GM23248 (cell line): ENCODE measurements at places on chromosomes 4 and X. TPM values are rescaled to one million over a fixed set of nuclear protein-coding genes. Genes with fewer than 3 reads are reported as not detected.

DNA sequence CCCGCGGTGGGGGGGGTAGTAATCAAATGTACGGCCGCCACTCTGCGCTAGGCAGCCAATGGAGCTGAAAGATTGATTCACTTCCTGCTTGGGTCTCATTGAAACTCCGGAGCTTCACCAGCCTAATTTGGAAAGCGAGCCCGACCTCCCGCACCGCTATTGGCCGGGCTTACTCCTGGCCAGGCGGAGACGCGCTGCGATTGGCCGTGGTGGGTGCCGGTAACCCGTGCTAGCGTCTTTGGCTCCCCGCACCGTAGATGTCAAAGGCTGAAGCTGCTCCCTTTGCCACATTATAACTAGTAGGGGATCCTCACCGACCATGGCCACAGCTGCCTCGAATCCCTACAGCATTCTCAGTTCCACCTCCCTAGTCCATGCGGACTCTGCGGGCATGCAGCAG is at the start of gene POU3F4:
TSS of gene POU3F4 (plus strand) at position 285 of the 400 bp plus-strand sequence. CDS start at position 320, 35 bp downstream.
- DNase-seq, result peak; percentile 4
- H3K36me3 ChIP-seq, result no peaks in the 10 kb centered on the region
- H3K27me3 ChIP-seq, result peaks cover 10% of the 10 kb centered on the region; the same call in 1 of the 2 replicates
- H3K27ac ChIP-seq, result no peak within 1 kb of the TSS

- H3K36me3 ChIP-seq, result no peaks in the 10 kb centered on the region
- no peak overlapping the region for H3K27ac ChIP-seq
- no peak for DNase-seq
- H3K4me1 ChIP-seq, result no peaks in the 10 kb centered on the region
- no peak overlapping the region for H3K4me3 ChIP-seq
- H3K27me3 ChIP-seq, result no peaks in the 10 kb centered on the region
These were observed 226.7 kb upstream of the NOCT start for GRCh38 chr4:138788857-138789256.

DNA sequence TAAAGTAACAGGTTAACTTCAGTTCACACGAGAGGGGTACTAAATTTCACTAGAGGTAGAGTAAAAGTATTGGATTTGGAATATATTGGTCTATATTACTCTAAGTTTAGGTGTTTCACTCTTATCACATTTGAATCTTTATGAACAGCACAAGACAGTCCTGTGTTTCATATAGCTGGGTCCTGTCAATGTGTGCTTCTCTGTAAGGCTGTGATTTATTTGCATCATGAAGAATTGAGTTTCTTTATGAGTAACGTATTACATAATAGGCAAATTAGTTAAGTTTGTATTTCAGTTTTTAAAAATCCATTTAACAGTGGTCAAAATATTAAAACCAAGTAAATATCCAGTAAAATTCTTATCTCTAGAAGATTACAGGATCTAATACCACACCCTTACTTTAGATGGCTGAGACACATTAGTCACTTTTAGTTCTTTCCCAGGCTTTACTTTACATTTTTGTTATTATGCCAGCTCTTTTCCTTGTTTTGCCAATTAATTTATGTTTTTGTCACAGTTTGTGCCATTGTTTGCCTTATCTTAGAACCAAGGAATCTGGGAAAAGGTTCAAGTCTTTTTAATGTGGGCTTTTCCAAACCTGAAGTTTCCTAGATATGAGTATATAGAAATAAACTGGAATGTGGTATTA is 32.1 kb downstream of the NUDT6 start:
- DNase-seq, result no peak
- H3K27ac ChIP-seq, result peak overlapping the region; percentile 41
- H3K27me3 ChIP-seq, result no peaks in the 10 kb centered on the region
- H3K4me1 ChIP-seq, result peaks cover 63% of the 10 kb centered on the region

- H3K4me3 ChIP-seq, result no peak overlapping the region
- no peaks in the 10 kb centered on the region for H3K36me3 ChIP-seq
- no peak for DNase-seq
- no peak overlapping the region for H3K27ac ChIP-seq
These were observed 95.2 kb downstream of the DCLK2 start for GRCh38 chr4:150173432-150173861.

- H3K4me1 ChIP-seq, result no peaks in the 10 kb centered on the region
- H3K27ac ChIP-seq, result no peak overlapping the region
- no peak overlapping the region for H3K4me3 ChIP-seq
- DNase-seq, result no peak
- no peaks in the 10 kb centered on the region for H3K27me3 ChIP-seq
These were observed 15.5 kb downstream of the PAGE4 start for GRCh38 chrX:49844611-49845010.

DNA sequence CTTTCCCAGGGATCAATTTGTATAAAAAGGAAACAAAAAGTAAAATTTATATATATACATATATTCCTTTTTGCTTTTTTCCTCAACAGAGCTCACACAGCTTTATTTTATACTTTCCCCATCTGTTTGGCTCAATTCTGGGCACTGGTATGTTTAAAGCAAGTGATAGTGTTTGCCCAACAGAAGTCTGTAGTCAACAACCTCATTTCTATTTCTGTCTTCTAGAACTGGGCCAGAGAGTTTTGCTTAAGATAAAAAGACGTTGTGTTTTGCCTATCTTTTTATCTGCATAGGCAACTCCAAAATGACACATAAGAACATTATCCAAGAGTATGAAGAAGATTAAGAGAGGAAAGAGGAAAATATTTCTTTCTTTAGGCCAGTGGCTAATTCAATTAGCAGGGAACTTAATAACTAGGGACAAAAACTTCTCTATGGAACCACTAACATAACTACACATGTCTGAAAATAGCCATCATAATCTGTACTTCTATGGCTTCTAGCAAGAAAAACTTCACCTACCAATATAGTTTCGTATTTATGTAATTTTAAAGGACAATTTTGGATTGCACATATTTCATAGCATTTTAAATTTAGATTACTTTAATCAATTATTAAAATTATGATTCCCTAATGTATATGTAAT is 1300.5 kb downstream of the ARAP2 start:
- H3K36me3 ChIP-seq, result no peaks in the 10 kb centered on the region
- no peak for DNase-seq
- H3K4me3 ChIP-seq, result no peak overlapping the region
- H3K4me1 ChIP-seq, result no peaks in the 10 kb centered on the region
- H3K27me3 ChIP-seq, result no peaks in the 10 kb centered on the region

GRCh38 chr4:66572949-66573348 is 902.7 kb upstream of the EPHA5 start:
- DNase-seq, result peak; percentile 0
- H3K36me3 ChIP-seq, result no peaks in the 10 kb centered on the region
- no peaks in the 10 kb centered on the region for H3K27me3 ChIP-seq

DNA sequence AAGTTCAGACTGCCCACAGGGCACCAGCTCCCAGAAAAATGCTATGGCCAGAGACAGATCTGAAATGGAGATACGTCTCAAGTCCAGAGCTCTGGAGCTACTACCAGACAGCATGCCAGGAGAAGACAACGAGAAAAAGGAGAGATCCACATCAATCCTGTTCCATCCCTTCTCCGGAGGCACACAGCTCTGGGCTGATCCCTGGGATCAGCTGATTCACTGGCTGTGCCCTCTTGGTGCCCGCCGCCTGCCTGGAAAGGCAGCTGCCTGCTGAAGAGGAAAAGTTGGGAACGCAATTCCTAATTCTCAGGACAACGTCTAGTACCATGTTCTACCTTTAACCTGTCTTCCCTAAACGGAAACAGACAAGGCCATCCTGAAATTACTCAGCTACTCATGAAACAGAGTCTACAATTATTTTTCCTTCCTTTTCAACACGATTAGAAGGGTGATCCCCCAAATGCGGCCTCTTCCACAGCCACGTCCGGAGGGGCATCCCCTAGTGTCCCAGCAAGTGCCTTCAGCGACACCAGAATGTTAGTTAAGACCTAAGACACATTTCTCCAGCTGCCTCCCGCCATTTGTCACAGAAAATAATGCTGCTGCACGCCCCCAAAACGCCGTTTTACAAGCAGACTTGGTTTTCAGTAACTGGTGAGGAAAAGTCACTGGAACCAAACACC is 2.4 kb downstream of the ZFYVE28 start:
- peaks cover 19% of the 10 kb centered on the region for H3K27me3 ChIP-seq
- no peak overlapping the region for H3K27ac ChIP-seq
- peaks cover 19% of the 10 kb centered on the region for H3K4me1 ChIP-seq

GRCh38 chr4:104010722-104011121 is 290.9 kb upstream of the TACR3 start:
- H3K27me3 ChIP-seq, result no peaks in the 10 kb centered on the region
- no peaks in the 10 kb centered on the region for H3K36me3 ChIP-seq
- no peak overlapping the region for H3K27ac ChIP-seq
- H3K4me1 ChIP-seq, result no peaks in the 10 kb centered on the region
- no peak overlapping the region for H3K4me3 ChIP-seq

DNA sequence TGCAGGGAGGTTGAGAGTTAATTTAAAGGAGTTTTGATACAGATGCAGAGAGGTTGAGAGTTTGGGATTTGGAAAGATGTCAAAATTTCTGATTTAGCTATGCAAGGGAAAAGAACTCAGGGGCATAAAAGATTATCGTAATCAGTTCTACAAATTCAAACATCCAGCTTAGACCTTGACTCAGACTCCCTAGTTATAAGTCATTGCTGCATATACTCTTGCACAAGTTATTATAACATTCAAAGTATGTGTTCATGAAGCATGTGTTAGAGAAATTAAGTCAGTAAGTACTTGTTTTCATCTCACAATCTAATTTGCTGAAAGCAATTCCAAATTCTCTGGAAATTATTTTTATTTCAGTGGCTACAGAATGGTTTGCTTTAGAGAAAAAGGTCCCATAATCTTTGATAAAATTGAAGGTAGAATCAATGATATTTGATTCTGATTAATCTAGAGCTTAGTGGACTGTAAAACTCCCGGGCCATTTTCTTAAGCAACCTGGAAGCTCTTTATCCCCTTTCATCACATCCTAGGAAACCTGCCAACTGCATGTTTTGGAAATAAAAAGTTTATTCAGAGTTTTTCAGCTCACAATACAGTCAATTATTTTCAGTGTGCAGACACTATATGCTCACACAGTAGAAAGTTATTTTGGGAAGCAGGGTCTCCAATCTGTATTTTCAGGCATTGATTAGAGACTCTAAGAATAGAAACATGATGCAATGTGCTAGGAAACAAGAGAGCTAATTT is 132.9 kb upstream of the SPANXC start:
- H3K36me3 ChIP-seq, result no peaks in the 10 kb centered on the region
- no peak for DNase-seq
- H3K4me1 ChIP-seq, result no peaks in the 10 kb centered on the region
- no peaks in the 10 kb centered on the region for H3K27me3 ChIP-seq

- no peaks in the 10 kb centered on the region for H3K27me3 ChIP-seq
- H3K27ac ChIP-seq, result no peak overlapping the region
- H3K36me3 ChIP-seq, result no peaks in the 10 kb centered on the region
- peaks cover 5% of the 10 kb centered on the region; the same call in 1 of the 2 replicates for H3K4me1 ChIP-seq
- DNase-seq, result peak; percentile 61
These were observed 5.3 kb upstream of the IDS start for GRCh38 chrX:149510386-149510785.

- H3K36me3 ChIP-seq, result peaks cover 16% of the 10 kb centered on the region
- peaks cover 23% of the 10 kb centered on the region for H3K4me1 ChIP-seq
- peak; percentile 80 for DNase-seq
- peak within 1 kb of the TSS; percentile 93 for H3K4me3 ChIP-seq
These were observed at the start of gene NDUFC1 for GRCh38 chr4:139301821-139302611. Gene NDUFC1 (minus strand): TSS chr4:139302477. CDS start chr4:139295798, 6,679 bp downstream.

DNA sequence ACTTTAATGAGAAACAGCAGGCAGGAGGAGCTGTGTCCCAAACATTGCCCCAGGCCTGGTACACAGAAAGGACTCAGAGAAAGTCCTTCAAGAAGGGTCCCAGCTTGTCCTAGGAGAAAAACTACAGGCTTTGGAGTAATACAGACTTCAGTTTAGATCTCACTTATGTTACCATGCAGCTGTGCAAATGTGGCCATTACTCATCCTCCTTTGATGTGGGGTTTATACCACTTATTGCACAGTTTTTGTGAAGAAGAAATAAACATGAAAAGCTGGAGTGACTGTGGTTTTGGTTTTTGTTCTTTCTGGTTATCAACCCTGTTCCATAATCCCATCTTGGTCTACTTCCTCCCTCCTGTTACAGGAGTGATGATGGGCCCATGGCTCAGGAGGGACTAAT is 8.1 kb upstream of the CYTL1 start:
- H3K4me3 ChIP-seq, result no peak overlapping the region
- no peaks in the 10 kb centered on the region for H3K4me1 ChIP-seq
- no peak overlapping the region for H3K27ac ChIP-seq
- DNase-seq, result no peak

- no peak overlapping the region for H3K27ac ChIP-seq
- H3K27me3 ChIP-seq, result no peaks in the 10 kb centered on the region
- no peaks in the 10 kb centered on the region for H3K4me1 ChIP-seq
- H3K4me3 ChIP-seq, result no peak overlapping the region
- DNase-seq, result no peak
- no peaks in the 10 kb centered on the region for H3K36me3 ChIP-seq
These were observed 42.9 kb upstream of the TMPRSS11B start for GRCh38 chr4:68288393-68288740.

GRCh38 chr4:156169011-156169410 is 215.3 kb upstream of the CTSO start:
- peak overlapping the region; percentile 57 for H3K27ac ChIP-seq
- DNase-seq, result peak; percentile 90
- peaks cover 16% of the 10 kb centered on the region for H3K4me1 ChIP-seq
- no peak overlapping the region for H3K4me3 ChIP-seq
- H3K27me3 ChIP-seq, result no peaks in the 10 kb centered on the region

- H3K27ac ChIP-seq, result no peak overlapping the region
- no peak for DNase-seq
- H3K36me3 ChIP-seq, result no peaks in the 10 kb centered on the region
- no peak overlapping the region for H3K4me3 ChIP-seq
- H3K27me3 ChIP-seq, result no peaks in the 10 kb centered on the region
- no peaks in the 10 kb centered on the region for H3K4me1 ChIP-seq
These were observed 3.2 kb upstream of the IL1RAPL1 start for GRCh38 chrX:28584025-28584424.

FATE1 gene
- total RNA-seq, result not detected in 2 replicates

CT55 gene
- total RNA-seq, result not detected in 2 replicates

SSX2 gene
- total RNA-seq, result not detected in 2 replicates

MCUB gene
- total RNA-seq, result 34.1 and 52.6 TPM in 2 replicates

WDFY3 gene
- total RNA-seq, result 38.7 and 45.6 TPM in 2 replicates

VSIG1 gene
- not detected in 2 replicates for total RNA-seq

LRAT gene
- total RNA-seq, result not detected in 2 replicates

LUZP4 gene
- not detected in 2 replicates for total RNA-seq
